ENCODE measurements at places on chromosomes 5 and 9.

DNA sequence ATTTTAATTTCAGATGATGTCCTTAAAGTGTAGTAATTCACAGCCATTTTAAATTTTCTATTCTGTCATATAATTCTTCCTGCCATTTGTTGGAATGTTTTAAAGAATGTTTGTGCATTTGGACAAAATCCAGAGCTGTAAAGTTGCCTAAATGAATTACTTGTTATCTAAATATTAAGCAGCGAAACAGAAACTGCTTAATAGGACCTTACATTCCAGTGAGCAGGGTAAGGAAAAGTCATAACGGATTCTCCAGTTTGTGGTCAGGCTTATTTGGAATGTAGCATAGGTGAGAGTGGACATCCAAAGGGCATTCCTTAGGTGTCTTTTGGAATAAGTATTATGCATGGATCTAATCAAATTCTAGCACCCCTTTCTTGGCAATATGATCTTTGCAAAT lies 410.4 kb upstream of the PTPRD start:
- no peak for DNase-seq

- no peak for DNase-seq
These were observed 781 bp upstream of the COL23A1 start for GRCh38 chr5:178590924-178591423.

GRCh38 chr9:124369231-124369797 lies 45.9 kb downstream of the PSMB7 start:
- DNase-seq, result no peak

- no peak for DNase-seq
These were observed 77.2 kb upstream of the AGXT2 start for GRCh38 chr5:35124932-35125331.

DNA sequence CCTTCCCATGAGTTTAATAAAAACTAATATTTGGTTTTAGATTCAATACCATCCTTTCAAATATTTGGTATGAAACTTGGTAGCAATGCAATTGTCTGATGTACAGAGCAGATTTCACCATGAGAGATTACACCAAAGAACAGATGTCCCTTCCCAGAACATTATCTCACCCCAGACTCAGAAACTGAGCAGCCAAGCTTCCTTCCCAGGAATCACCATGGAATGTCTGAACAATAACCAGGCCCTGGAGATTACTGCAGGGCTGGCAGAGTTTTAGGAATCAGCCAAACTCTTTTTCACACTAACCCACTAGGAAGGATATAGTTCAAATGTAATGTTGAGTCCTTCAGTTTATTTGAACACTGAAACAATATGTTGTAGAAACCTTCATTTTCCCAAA lies 23.9 kb downstream of the CLTA start:
- no peak for DNase-seq
